ENCODE measurements at places on chromosomes 13 and 19. TPM values are rescaled to one million over a fixed set of nuclear protein-coding genes. Genes with fewer than 3 reads are reported as not detected.
A peak's percentile ranks its signal among the peaks of the same experiment; 100 is the strongest.

The ZIM2 gene
- not detected for total RNA-seq

GRCh38 chr13:97141564-97142005 lies 80.5 kb upstream of the MBNL2 start:
- H3K4me3 ChIP-seq: peak overlapping the region; percentile 62
- peak; percentile 70 for DNase-seq
- no peaks in the 10 kb centered on the region for H3K27me3 ChIP-seq
- no peaks in the 10 kb centered on the region for H3K36me3 ChIP-seq

GRCh38 chr19:15108145-15108844 lies 1.1 kb downstream of the SYDE1 start:
- no peaks in the 10 kb centered on the region for H3K36me3 ChIP-seq
- DNase-seq: no peak
- peaks cover 10% of the 10 kb centered on the region for H3K4me1 ChIP-seq
- H3K4me3 ChIP-seq: peak overlapping the region; percentile 67
- no peaks in the 10 kb centered on the region for H3K27me3 ChIP-seq

- H3K27ac ChIP-seq: no peak overlapping the region
- H3K4me1 ChIP-seq: no peaks in the 10 kb centered on the region
- no peaks in the 10 kb centered on the region for H3K27me3 ChIP-seq
- H3K36me3 ChIP-seq: no peaks in the 10 kb centered on the region
- DNase-seq: no peak
Observed at GRCh38 chr13:77860507-77860981, 58.1 kb downstream of the EDNRB start.

DNA sequence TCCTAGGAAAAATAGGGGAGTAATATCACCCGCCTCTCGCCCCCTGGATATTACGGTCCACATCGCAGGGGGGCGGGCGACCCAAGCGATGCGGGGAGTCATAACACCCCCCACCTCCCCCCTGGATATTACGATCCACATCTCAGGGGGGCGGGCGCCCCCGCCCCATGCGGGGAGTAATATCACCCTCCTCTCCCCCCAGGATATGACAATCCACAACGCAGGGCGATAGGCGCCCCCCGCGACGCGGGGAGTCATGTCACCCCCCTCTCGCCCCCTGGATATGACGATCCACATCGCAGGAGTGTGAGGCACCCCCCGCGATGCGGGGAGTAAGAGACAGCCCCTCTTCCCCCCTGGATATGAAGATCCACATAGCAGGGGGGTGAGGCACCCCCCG lies 684.4 kb upstream of the PCDH9 start:
- no peak overlapping the region for H3K4me3 ChIP-seq
- H3K36me3 ChIP-seq: no peaks in the 10 kb centered on the region

DNA sequence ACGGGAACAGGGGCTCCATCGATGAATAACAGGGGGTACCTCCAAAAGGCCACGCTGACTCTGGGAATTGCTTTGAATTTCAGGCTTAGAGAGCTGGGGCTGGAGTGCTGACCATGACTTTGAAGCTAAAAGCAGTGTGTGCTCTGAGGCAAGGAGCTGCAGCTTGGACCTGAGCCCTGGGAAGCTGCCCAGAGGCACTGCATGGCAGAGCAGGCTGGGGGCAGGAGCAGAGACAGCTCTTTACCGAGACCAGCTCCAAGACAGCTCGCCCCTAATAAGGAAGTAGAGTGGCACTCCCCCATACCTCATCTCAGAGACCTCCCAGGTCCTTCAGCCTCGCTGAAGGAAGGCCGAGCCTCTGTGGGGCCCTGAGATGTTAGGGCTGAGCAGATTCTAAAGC lies 200.2 kb downstream of the COL4A1 start:
- no peaks in the 10 kb centered on the region for H3K36me3 ChIP-seq
- H3K27me3 ChIP-seq: no peaks in the 10 kb centered on the region
- DNase-seq: no peak
- peaks cover 13% of the 10 kb centered on the region for H3K4me1 ChIP-seq
- no peak overlapping the region for H3K27ac ChIP-seq
- no peak overlapping the region for H3K4me3 ChIP-seq

DNA sequence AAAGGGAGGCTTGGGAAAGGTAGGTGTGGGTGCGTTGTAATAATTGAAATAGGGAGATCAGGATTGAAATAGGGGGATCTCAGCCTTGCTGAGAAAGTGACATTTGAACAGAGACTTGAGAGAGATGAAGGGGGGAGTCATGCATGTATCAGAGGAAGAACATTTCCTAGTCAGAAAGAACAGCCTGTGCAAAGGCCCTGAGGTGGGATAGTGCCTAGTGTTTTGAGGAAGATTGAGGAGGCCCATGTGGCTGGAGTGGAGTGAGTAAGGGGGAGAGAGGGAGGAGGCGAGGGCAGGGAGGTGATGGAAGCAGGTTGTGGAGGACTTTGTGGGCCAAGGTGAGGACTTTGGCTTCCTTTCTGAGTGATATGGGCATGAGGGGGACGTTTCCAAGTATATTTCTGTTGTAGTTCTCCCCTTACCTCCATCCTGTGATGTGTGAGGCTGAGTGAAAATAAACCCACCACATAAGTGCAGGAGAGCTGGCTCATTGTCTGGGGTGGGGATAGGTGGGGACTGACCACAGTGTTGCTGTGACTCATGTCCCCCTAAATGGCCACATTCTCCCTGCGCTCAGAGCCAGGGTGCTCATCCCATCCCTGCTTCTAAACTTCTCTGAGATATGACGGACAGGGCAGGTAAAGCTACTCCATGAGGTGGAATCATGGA lies 17.8 kb downstream of the ACTL9 start:
- H3K36me3 ChIP-seq: no peaks in the 10 kb centered on the region
- H3K27me3 ChIP-seq: peaks cover 14% of the 10 kb centered on the region
- no peak for DNase-seq
- no peaks in the 10 kb centered on the region for H3K4me1 ChIP-seq
- H3K27ac ChIP-seq: no peak overlapping the region

GRCh38 chr13:67769063-67769986 lies 539.2 kb upstream of the PCDH9 start:
- no peaks in the 10 kb centered on the region for H3K27me3 ChIP-seq
- peak overlapping the region; percentile 39 for H3K4me3 ChIP-seq
- no peak overlapping the region for H3K27ac ChIP-seq
- peak; percentile 53 for DNase-seq

GRCh38 chr13:113398963-113399754 lies 35.2 kb upstream of the GRTP1 start:
- no peak overlapping the region for H3K27ac ChIP-seq
- peak; percentile 45 for DNase-seq
- H3K36me3 ChIP-seq: no peaks in the 10 kb centered on the region
- H3K4me3 ChIP-seq: no peak overlapping the region
